ENCODE measurements at places on chromosomes 4 and X.

GRCh38 chrX:65837875-65838549 lies 170.6 kb downstream of the MSN start:
- DNase-seq = no peak

DNA sequence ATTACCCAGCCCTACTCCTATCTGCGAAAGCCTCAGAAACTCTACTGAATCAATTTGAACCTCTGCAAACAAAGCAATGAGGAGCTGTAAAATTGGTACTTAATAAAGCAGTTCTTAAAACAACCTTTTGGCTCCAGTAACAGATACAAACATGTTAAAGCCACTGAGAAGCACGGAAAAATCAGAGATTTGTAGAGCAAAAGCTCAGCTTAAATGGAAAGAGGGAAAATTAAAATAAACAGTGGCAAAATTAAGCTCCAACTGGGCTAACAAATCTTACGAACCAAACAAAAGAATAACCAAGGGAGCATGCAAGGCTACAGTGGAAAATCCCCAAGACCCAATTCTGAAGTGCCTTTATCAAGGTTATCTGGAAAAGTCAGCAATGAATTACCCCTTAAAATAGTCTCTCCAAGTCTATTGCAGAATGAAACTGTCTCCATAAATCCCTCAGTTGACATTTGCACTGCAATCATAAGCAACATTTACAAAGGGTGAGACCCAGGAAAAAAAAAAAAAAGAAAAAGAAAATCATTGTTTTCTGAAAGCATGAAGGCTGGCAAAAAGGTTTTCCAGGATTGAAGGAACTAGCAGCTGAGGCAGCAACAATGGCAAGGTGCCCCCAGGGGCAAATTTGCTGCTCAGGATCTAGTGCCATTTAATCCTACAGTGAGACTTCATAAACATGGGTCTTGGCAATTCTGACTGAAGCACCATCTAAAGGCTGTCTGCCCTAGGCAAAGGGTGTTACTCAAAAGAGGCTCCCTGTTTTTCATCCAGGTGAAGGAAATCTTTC lies 40.1 kb downstream of the USP46 start:
- no peak for DNase-seq

- no peak for DNase-seq
These were observed 255.2 kb downstream of the SLC39A8 start for GRCh38 chr4:102089850-102090621.

- no peak for DNase-seq
These were observed 2.9 kb upstream of the SCARB2 start for GRCh38 chr4:76216524-76216923.

GRCh38 chr4:87499403-87500091 lies 29.6 kb downstream of the SPARCL1 start:
- no peak for DNase-seq

GRCh38 chr4:122900314-122900713 lies 22.1 kb downstream of the NUDT6 start:
- DNase-seq = no peak

GRCh38 chrX:46864606-46865005 lies 27.8 kb downstream of the RP2 start:
- no peak for DNase-seq

- no peak for DNase-seq
These were observed 177.4 kb upstream of the PPP1R2C start for GRCh38 chrX:42955349-42955748.

GRCh38 chr4:101419336-101420135 lies 72.2 kb upstream of the PPP3CA start:
- DNase-seq = no peak

- DNase-seq = no peak
These were observed 204.4 kb downstream of the ZNF330 start for GRCh38 chr4:141425124-141425523.

DNA sequence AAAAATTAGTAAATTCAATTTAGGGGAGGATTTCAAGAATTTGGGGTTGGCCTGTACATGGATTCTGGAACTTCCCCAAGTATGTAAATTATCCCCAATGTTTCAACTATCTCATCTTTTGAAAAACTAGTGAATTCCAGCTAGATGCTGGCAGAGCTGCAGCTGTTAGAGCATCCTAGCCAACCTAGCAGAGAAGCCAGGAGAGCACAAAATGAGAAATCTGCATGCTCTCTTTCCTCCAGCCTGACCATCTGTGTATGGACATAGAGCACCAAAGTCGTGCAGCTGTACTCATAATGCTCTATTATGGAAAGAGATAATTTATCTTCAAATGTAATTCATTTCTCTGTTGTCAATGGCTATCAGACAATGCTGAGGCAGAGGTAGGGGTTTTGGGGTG lies 1217.7 kb downstream of the PCDH19 start:
- no peak for DNase-seq

DNA sequence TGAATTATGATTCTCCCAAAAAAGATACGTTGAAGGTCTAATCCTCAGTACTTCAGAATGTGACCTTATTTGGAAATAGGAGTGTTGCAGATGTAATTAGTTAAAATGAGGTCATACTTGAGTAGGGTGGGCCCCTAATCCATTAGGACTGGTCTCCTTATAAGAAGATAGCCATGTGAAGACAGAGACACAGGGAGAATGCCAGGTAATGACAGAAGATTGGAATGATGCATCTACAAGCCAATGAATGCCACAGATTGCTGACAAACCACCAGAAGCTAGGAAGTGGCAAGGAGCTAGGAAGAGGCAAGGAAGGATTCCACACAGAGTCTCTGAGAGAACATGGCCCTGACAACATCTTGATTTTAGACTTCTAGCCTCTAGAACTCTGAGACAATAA lies 7.4 kb upstream of the RPS6KA3 start:
- DNase-seq = no peak

GRCh38 chr4:181822005-181822375 lies 421.2 kb upstream of the TENM3 start:
- DNase-seq = no peak

GRCh38 chr4:99868126-99868596 lies 26.1 kb downstream of the LAMTOR3 start:
- no peak for DNase-seq

GRCh38 chr4:165402375-165402774 lies 23.6 kb downstream of the CPE start:
- DNase-seq = no peak

- DNase-seq = no peak
These were observed 40.1 kb downstream of the PRIMPOL start for GRCh38 chr4:184689681-184690080.

DNA sequence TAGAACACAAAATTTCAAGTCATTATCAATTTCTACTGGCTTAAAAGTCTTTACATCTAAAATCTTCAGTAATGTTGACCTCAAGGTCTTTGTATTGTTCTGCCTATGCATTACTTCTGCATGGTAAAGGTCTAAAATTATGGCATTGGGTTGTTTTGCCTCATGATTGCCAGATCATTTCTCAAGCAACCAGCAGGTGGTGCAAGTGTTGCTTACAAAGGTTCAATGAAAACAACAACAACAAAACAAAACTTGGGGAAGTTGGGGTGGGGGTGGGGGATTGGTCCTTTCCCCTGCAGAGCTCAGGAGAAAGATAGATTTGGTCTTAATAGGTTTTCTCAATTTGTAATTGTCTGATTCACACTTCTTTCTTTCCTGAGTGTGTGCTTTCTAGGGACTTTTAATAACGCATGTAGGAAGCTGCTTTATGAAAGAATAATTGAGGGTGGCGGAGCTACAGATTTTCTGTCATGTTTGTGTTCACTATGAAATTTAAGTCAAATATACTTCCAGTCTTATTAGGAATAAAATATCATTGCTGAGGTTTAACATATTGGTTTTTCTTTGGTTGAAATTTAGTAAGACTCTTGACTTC lies 145.1 kb downstream of the COL4A5 start:
- no peak for DNase-seq

GRCh38 chrX:137545711-137546651 lies 19.9 kb upstream of the ZIC3 start:
- DNase-seq = no peak

DNA sequence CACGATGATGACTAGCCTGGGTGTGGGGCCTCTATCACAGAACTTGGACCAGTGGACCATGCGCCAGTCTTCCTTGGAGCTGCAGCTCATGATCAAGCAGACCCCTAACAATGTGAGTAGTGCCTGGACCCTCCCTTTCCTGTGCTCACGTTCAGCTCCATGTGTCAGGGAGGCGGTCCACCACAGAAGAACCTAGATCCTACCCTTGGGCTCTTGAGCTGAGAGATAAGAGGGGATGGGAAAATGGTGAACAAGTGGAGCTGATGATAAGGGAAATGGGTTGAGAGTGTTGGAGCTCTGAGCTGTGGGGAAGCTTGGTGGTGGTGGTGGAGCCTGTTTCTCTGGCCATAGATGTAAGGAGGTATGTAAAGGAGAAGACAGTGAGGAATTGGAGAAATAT lies 13.1 kb downstream of the MED12 start:
- no peak for DNase-seq

- no peak for DNase-seq
These were observed 197.6 kb downstream of the ANTXR2 start for GRCh38 chr4:79875344-79875899.

- no peak for DNase-seq
These were observed 12.2 kb upstream of the MSL3 start for GRCh38 chrX:11745881-11746280.

GRCh38 chr4:86627462-86628135 lies 33.5 kb downstream of the PTPN13 start:
- no peak for DNase-seq

DNA sequence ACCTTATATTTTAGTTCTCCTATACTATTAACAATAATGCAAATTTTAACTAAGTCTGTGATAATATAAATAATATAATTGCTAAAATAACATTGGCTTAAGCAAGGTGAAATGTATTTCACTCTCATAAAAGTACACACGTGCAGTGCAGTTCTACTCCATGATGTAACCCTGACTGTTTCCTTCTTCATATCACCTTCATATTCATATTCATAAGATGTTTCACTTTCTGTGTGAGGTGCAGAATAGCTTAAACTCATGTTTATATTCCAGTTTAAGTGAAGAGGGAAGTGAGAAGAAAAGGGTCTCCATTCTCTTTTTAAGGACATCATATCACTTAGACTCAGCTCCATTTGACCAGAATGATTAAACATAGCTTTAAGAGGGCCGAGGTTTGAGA lies 1810.0 kb upstream of the PCDH10 start:
- no peak for DNase-seq

GRCh38 chrX:8179656-8180055 lies 8.6 kb upstream of the VCX2 start:
- no peak for DNase-seq

DNA sequence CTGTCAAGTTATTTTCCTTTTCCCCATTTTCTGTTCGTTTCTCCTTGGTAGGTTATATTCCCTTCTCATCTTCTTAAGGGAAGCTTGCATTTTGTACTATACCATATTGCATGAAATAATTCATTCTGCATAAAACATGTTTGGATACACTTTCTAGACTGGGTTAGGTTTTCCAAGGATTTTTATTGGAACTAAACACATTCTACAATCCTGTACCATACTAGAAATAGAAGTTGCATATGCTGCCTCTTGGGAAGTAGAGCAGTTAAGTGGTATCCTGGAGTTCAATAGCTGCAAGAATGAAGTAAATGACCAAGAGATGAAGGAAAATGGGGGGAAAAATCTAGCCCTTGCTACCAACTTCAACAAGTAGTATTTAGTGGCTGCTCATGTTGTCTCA lies 393.7 kb upstream of the SLIT2 start:
- DNase-seq = no peak

- no peak for DNase-seq
These were observed 17.7 kb upstream of the SLC7A11 start for GRCh38 chr4:138259824-138260223.

DNA sequence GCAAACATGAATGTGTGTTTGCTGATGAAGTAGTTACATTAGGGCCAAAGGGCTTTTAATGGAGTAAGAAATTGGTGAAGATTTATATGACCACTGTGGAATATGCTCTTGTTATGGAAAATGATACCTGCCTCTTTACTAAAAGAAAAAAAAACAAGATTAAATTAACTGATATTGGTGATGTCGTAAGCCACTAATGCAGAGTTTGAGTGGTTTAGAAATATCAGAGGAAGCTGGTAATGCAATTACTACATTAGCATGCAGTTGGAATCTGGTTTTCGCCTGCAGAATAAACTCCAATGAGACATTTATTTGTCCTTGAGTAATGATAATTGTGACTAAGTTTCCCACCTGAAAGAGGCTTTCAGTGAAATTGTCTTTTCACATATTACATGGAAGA lies 597.9 kb downstream of the GALNTL6 start:
- no peak for DNase-seq

GRCh38 chr4:147493307-147493706 lies 12.4 kb downstream of the EDNRA start:
- no peak for DNase-seq

GRCh38 chr4:182339221-182339641 lies 96.0 kb downstream of the TENM3 start:
- no peak for DNase-seq

- DNase-seq = no peak
These were observed 21.2 kb downstream of the SH3D19 start for GRCh38 chr4:151304226-151304625.

GRCh38 chr4:184587701-184588100 lies 61.5 kb downstream of the CASP3 start:
- no peak for DNase-seq
